ENCODE measurements at places on chromosomes 12 and 14.
A peak's percentile ranks its signal among the peaks of the same experiment; 100 is the strongest.

DNA sequence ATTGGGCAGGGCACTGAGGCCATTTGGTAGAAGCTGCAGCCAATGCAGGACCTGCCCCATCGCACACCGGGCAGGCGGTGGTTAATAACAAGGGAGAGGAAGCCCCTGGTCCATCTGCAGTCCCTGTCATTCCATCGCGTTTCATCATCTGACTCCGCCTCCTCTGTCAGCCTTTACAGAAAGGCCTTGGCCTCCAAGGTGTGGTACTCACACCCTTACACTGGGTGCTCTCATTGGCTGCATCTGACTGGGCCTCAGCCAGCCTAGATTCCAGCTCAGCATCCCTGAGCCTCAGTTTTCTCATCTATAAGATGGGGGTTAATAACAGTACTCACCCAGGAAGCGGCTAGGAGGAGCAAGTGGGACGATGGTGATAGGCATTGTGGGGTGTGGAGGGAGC, 14.7 kb upstream of the HHIPL1 start:
- DNase-seq = no peak

DNA sequence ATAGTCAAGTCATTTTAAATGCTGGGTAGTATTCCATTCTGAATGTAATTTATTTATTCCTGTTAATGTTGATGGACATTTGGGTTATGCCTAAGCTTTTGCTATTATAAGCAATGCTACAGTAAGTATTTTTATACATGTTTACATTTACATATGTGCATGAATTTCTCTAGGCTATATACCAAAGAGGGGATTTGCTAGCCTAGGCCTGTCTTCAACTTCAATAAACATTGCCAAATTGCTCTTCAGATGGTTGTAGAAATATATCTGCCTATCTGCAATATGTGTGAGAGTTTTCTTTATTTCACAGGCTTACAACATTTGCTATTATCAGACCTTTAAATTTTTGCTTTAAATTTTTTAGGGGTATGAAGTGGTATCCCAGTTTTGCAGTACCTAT, 87.0 kb downstream of the MIPOL1 start:
- DNase-seq = no peak

GRCh38 chr12:41367726-41368405, 179.7 kb downstream of the PDZRN4 start:
- DNase-seq = no peak

- no peak for DNase-seq
Observed at GRCh38 chr12:116459011-116459875, 99.9 kb upstream of the MAP1LC3B2 start.

DNA sequence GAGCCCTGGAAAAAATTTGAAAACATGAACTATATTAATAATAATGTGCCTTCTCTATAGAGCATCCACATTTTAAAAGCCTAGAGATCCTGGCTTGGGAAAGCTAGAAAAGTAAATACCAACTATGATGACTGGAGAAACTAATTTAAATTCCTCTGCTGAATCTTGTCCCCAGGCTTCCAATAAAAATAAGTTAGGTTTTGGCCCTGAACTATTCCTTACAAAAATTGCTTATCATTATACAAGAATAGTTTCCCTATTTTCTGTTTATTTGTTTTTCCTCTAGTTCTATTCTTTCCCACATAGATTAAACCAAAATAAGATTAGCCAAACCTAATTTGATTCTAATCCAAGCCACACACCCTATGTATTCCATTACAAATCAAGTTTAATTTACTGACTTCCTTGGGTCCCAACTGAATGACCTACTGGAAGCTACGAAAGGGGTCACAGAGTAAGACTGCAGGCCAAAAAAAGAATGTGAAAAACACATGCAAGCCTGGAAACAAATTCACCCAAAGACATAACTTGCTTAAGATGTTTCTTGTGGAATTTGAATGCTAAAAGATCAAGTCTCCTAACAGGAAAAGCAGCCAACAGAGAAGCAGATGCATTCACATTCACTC, 133.0 kb downstream of the PAWR start:
- no peak for DNase-seq

DNA sequence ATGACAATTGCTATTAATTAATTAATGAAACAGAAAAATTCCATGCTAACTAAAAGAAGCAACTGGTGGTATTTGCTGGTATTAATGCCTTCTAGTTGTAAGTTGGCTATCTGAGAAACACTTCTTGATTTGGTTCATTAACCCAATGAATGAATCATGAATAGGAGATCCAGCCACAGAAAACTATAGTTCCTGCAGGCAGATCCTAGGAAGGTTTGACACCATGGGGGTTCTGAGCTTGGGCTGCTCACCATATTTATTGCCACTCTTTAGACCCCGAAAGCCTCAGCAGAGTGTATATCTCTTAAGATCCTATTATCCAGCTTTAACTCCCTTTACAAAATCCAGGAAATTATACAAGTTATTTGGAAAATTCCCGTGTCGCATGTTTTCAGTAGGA, 81.4 kb upstream of the REP15 start:
- DNase-seq = no peak

DNA sequence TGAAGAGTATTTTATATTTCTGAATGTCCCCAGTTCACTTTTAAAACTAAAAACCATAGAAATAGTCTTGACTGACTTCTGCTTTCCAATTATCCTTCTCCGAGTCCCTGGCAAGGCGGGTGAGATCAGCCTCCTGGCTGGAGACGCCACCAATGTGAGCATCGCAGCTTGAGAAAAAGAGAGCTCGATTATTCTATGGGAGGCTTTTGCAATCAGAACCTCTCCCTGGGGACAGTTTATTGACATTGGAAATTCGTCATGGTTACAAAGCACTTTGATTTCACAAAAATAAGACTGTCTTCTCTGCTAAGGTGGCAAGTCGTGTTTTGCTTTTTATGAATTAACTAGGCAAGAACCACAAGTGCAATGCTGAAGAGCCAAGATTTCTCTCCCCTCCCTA, 23.6 kb upstream of the GPHB5 start:
- DNase-seq = no peak

- DNase-seq = no peak
Observed at GRCh38 chr14:61222388-61222787, 58.8 kb downstream of the TMEM30B start.

- DNase-seq = no peak
Observed at GRCh38 chr12:6632026-6632983, 3.5 kb downstream of the LPAR5 start.

DNA sequence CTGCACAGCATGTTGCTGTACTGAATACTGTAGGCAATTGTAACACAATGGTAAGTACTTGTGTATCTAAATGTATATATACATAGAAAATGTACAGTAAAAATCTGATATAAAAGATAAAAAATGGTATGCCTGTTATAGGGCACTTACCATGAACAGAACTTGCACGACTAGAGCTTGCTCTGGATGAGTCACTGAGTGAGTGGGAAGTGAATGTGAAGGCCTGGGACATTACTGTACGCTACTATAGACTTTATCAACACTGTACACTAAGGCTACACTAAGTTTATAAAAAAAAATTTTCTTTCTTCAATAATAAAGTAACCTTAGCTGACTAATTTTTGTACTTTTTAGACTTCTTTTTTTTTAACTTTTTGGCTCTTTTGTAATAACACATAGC, 24.2 kb upstream of the NEDD1 start:
- no peak for DNase-seq

GRCh38 chr12:109739747-109740693, 26.4 kb downstream of the FAM222A start:
- DNase-seq = no peak

DNA sequence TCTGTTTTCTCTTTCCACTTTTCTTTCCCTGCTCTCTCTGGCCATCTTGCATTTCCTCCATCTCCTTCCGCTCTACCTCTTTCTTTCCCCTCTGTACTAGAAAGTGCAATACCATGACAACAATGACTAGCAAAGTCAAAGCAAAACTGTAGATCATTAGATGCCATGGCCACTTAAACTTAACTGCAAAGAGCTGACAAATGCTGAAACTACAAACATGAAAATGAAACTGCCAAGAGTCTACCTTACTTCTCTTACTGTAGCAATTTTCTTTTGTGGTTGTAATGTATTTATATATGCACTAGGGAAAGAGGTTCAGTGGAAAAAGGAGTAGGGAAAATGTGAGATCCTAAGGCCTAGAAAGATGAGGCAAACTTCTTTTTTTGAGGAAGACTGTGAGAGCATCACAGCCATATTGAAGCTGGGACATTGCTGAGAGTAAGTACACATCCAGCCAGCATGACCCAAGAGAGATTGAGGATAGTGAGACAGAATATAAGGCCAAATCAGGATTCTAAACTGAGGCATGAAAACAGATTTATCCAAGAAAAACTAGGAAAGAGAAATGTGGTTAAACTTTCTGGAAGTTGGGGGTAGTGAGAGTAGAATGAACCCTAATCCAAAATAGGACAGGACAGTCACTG, 276.6 kb upstream of the NAV3 start:
- DNase-seq = peak; percentile 0

GRCh38 chr12:113242560-113242959, 21.3 kb downstream of the TPCN1 start:
- no peak for DNase-seq

- DNase-seq = no peak
Observed at GRCh38 chr14:96851694-96852381, 54.7 kb downstream of the VRK1 start.

DNA sequence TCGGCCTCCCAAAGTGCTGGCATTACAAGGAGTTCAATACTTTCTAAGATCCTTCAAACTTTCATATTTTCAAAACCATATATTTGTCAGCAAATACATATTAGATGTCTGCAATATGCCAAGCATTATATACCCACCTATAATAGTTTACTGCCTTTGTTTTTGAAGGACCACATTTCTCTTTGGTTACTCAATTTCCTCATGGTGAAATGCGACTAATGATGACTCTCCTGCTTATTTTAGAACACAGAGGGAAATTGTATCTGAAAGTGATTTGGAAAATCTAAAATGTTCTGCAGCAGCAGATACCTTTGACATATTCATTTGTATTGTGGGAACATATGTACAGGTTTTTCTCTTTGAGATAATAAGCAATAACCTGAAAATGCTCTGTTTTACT, 2.7 kb upstream of the CNTN1 start:
- no peak for DNase-seq

DNA sequence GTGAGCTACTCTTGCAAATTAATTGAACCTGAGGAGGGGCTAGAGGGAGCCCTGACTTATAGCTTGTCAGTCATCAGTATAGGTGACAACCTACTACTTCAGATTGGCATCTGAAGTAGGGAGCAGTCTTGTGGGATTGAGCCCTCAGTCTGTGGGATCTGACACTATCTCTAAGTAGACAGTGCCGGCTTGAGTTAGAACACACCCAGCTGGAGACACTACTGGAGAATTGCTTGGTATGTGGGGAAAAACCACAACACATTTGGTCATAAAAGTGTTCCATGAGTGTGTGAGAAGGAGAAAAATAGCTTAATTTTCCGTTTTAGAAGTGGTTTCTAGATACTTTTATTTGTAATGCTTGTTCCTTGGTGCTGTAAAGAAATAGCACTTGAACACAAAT, 30.5 kb upstream of the DDHD1 start:
- DNase-seq = no peak

DNA sequence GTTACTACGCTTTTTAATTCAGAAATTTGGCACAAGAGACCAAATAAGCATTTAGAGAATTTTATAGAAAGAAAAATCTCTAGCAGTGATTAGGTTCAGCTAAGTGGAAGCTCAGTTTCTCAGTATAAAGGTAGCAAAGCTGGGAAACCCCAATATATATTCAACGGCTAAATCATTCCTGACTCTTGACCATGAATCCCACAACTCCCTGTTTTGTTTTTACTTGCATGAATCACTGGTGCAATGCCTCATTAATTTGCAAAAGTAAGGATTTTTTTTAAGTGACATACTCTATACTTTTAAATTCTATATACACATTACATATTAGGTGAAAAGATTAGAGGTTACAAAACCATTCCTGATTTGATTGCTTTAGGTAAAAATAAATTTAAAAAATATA, 74.3 kb upstream of the PLEKHG7 start:
- DNase-seq = no peak

DNA sequence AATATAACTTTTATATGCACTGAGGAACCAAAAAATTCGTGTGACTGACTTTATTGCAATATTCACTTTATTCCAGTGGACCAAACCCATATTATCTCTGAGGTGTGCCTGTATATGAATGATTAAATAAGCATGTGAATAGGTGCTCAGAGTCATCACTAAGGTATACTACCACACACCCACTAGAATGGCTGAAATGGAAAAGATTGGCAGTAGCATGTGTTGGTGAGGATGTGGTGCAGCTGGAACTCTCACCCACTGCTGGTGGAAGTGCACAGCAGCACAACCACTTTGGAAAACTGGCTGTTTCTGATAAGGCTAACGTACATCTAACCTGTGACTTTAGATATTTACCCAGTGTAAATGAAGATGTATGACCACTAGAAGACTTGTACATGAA, 36.8 kb downstream of the GOLGA5 start:
- DNase-seq = no peak

GRCh38 chr12:12047682-12048081, 23.1 kb upstream of the BCL2L14 start:
- no peak for DNase-seq

DNA sequence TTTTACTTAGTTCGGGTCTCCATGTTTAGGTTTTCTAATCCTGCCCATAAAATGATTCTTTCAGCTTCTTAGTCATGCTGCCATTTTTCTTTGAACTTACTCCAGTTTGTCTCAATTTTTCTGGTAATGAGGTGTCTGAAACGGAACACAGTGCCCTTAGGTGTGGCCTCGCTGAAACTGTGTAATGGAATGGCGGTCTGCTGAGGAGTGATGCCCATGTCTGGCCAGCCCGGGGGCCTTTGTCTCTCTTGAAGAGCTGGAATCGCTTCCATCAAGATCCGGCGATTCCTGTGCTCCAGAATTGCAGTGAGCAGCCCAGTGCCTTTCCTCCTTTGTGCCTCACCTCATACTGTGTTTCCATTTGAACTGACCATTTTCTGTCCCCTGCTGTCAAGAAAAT, 112.5 kb downstream of the FBXL14 start:
- no peak for DNase-seq

Data from GM12891 (cell line).